ENCODE measurements at places on chromosomes 12 and 14.

GRCh38 chr12:3607039-3607720 lies 116.2 kb downstream of the PRMT8 start:
- no peak for DNase-seq

- DNase-seq: no peak
Measured at GRCh38 chr14:68711561-68712309, 81.1 kb downstream of the ZFP36L1 start.

GRCh38 chr12:13241833-13242488 lies 45.4 kb downstream of the EMP1 start:
- no peak for DNase-seq

GRCh38 chr14:101078170-101078891 lies 174.8 kb upstream of the RTL1 start:
- no peak for DNase-seq
